T47D (cell line): ENCODE measurements at places on chromosomes 5 and 9.

GRCh38 chr5:91007251-91007650 is 375.9 kb downstream of the ARRDC3 start:
- no peak for DNase-seq

DNA sequence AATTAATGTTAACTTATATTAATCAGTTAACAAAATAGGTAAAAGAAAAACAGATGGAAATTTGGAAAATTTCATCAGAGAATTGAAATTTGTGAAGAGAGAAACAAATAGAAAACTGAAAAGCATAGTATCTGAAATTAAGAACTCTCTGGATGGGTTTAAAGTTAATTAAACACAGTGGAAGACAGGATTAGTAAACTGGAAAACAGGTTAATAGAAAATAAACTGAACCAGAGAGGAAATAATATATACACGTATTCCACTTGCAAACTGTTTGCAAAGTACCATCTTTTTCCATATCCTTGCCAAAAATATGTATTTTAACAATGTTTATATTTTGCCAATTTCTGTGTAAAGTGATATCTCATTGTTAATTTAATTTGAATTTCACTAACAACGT is 257.5 kb downstream of the CD180 start:
- no peak for DNase-seq

GRCh38 chr5:76337953-76338451 is 65.1 kb upstream of the IQGAP2 start:
- peak; percentile 92 for DNase-seq

DNA sequence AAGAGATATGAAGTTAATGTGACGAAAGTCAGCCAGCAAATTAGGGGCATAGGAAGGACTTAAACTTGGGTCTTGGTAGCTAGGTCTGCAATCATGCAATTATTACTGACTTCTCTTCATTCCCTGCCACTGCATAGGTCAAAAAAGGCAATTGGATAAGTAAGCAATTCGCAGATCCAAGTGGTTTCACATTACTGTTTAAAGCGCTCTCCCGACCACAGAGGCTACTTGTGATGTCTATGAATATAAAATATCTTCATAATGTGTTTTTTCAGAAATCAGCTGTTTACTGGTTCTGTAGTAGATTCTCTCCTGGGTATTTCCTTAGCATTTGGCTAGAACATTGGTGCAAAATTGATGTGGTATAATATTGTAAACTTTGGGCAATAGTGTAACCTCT is 174.7 kb upstream of the PTGER4 start:
- no peak for DNase-seq
